ENCODE measurements at places on chromosomes 7 and 10.
A peak's percentile ranks its signal among the peaks of the same experiment; 100 is the strongest.

GRCh38 chr10:27252267-27253000 lies 11.8 kb upstream of the ACBD5 start:
- peak; percentile 76 for DNase-seq

DNA sequence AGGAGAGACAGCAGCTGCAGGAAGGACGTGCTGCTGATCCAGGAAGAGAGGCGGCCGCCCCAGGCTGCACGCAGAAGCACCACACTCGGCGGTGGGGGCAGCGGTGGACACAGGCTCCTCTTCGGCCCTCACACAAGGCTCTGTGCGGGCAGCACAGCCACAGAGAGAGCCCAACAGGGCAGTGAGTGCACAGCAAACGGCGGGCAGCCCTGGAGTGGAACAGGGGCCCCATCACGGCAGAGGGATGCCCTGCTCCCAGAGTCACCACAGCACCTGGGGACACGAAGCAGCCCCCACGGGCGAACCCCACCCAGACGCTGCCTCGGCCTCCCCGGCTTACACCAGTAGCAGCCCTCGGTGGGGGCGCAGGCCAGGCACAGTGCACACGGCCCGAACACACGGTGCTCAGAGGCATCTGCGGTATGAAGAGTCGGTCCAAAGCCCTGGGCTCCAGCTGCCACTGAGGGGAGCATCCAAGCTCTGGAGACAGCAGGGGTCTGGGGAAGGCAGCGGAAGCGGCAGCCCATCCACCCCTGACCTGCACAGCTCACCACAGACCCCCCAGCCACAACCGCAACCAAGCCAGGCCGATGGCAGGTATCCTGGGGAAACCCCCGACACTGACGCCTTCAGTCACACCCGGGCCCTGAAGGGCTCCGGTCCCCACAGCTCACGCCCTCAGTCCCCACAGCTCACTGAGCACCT lies 16.8 kb downstream of the NUDT1 start:
- DNase-seq: no peak

GRCh38 chr7:139598642-139599041 lies 75.2 kb downstream of the CLEC2L start:
- DNase-seq: no peak

GRCh38 chr10:44752451-44753441 lies 158.4 kb upstream of the TMEM72 start:
- no peak for DNase-seq

DNA sequence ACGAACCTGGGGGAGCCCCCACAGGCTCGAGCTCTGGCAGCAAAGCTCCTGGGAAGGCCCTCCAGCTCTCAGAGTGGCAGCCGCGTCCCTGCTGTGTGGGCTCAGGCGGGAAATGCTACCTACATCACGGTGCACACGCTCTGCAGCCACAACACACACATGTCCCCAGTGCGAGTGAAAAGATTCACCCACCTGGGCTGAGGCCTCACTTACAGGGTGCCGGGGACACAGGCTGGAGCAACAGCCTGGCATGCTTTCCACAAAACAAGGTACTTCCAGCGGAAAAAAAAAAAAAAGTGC lies 410.4 kb upstream of the FOXK1 start:
- DNase-seq: no peak

GRCh38 chr7:67505449-67505848 lies 508.8 kb downstream of the TYW1 start:
- no peak for DNase-seq

- DNase-seq: no peak
Measured at GRCh38 chr10:4477664-4478063, 348.3 kb upstream of the AKR1E2 start.

- DNase-seq: peak; percentile 40
Measured at GRCh38 chr10:71727738-71728737, 8.5 kb upstream of the C10orf105 start.

DNA sequence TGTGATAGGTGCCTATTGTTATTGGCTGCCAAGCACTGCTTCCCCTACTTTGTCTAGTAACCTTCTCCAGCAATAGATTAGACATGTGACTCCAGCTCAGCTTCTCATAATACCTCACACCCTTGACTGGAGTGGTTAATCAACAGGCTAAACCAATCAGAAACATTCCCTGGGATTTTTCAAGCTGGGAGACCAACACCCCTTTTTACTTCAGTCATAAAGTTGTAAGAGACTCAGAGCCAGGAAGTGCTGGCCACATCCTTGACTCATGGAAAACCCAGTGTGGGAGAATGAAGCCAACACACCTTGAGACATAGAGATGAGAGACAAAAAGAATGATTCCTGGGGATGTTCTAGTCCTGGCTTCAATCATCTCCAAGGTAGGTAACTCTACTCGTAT lies 62.6 kb upstream of the HECTD2 start:
- DNase-seq: no peak

DNA sequence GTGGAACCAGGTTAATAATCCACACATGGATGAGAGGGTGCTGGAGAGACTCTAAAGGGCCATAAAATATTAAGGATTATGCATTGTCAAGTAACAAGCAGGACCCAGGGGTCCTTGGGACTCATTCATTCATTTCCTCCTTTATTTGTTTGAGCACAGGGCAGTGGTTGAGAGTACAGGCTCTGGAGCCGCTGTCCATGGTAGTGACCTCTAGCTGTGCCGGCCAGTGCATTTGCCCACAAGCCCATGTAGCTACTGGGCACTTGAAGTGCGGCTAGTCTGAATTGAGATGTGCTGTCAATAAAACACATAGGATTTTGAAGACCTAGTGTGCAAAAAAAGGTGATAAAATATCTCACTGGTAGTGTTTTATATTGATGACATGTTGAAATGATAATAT lies 137.6 kb downstream of the C10orf105 start:
- DNase-seq: no peak

- no peak for DNase-seq
Measured at GRCh38 chr10:128435811-128436210, 309.6 kb upstream of the MKI67 start.

- DNase-seq: no peak
Measured at GRCh38 chr10:100969187-100970075, at the start of gene SEMA4G. Gene SEMA4G, plus strand, starts transcription at chr10:100969504. Its CDS starts 3,409 bp downstream, at chr10:100972913.

DNA sequence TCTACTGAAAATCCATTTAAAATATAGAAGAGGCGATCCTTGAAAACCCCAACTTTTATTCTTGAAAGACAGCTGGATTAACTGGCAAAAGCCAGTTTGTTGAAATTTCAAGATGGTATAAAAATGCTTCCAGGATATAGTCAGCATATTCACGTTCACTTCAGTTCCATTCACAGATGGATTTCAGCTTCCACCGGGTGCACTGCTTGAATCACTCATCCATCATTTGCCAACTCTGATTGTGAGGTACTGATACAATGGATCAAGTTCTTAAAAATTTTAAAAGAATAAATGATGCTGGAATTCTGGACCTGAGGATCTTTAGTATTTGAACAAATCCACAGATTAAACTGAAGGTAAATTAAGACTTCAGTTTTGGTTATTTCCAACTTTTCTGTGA lies 2.4 kb downstream of the PURB start:
- no peak for DNase-seq

- DNase-seq: no peak
Measured at GRCh38 chr10:3014968-3015367, 52.4 kb upstream of the PFKP start.

GRCh38 chr10:121500701-121501332 lies 97.4 kb downstream of the FGFR2 start:
- no peak for DNase-seq

DNA sequence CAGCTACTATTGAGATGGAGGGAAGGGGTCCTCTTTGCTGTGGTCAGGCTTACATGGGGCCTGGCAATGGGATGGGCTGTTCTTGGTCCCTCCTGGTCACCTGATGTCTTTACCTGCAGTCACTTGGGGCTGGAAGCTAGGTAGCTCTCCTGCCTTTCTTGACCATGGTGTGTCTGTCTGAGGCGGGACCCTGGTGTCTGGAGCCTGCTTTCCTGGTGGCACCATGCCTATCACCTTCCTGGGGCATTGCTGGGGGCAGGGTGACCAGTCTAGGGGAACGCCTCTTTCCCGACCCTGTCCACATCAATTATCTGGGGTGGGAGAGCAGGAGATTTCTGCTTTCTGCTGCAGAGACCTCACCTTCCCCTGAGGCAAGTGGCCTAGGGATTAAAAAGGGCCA lies 55.6 kb downstream of the ARHGAP22 start:
- DNase-seq: no peak

Data from activated T-cell treated with anti-CD3 and anti-CD28 coated beads for 24 hours (primary cell).